ENCODE measurements at places on chromosomes 12 and 14.

DNA sequence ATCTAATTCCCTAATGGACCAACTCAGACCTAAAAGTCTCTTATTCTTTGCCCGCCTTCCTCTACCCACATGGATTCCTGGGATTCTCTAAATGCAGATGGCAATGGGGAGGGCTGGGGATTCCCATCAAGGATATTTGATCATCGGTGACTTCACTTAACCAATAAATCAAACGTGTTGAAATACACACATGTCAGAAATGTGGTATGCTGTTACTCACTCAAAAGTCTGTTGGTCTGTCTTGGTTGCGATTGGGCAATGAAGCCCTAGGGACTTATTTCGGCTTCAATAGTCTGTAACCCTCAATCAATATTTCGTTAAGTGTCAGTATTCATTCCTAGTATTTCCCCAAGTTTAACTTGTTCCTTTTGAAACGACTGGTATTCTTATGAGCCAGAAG lies 117.2 kb upstream of the DIO3 start:
- no peak for DNase-seq

GRCh38 chr12:8156416-8156815 lies 399 bp upstream of the ZNF705A start:
- DNase-seq = no peak

DNA sequence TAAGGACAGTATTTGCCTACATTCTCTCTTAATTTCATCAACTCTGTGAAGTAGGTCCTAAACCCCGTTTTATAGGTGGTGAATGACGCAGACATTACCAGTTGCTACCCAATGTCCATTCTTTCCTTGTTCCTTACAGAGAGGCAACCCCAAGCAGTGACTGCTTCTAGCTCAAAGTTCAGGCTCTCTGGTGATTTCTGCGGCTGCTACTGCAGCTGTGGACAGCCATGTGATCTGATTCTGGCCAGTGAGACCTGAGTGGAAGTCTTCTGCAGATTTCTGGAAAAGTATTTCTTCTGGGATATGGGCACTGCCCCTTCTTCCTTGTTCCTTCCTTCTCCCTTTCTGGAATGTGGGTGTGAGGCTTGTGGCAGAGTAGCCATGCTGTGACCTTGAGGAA lies 82.9 kb downstream of the ARF6 start:
- no peak for DNase-seq

DNA sequence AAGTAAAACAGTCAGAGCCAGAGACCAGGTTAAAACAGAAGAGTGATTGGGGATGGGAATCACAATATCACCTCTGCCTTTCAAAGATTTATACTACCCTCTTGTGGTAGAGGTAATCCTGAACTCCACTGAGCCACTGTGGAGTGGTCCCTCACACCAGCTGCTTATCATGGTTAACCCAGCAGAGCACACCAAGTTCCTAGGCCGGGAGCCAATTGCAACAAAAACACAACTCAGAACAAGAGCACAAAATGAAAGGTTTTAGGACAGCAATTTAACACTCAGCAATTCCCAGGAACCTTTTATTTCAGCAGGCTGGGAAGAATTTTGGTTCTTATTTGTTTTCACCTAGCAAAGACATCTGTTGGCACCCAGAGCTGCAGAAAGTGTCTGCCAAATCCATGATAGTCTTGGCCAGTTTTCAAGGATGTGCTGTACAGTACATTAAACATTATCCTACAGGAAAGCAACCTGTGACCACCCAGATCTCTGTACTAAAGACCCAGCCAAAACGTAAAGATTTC lies 220.5 kb upstream of the ATXN7L3B start:
- DNase-seq = peak; percentile 47

- no peak for DNase-seq
Measured at GRCh38 chr14:31677630-31678029, 116.4 kb downstream of the NUBPL start.

GRCh38 chr12:3441435-3441834 lies 49.6 kb upstream of the PRMT8 start:
- DNase-seq = no peak

DNA sequence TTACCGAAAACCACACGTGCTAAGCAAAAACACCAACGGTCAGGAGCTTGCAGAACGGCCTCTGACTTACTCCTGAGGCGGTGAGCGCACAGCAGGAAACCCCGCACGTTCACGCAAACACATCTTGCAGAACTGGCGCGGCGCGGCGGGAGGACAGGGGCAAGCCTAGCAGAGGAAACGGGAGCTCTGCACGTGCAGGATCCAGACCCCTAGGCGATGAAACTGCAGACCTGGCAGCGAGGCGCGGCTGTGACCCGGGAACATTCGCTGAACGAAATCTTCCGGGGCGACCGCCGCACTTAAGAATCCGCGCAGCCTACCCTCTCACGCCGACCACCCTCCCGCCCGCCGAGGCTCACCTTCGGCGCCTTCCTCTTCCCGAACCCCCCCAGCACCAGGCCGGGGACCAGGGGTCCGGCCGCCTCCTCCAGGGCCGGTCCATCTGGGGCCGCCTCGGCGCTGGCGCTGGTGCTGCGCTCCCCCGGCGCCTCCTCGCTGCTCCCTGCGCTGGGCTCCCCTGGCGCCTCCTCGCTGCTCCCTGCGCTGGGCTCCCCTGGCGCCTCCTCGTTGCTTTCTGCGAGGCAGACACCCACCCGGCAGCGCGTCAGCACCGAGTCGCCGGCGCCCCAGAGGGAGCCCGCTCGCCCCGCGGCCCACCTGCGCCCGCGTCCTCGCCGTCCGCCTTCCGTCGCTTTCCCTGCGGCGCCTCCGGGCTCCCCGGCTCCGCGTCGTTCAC lies 615 bp downstream of the DDX51 start:
- no peak for DNase-seq

GRCh38 chr14:61520576-61520975 lies 174.7 kb upstream of the HIF1A start:
- DNase-seq = no peak

DNA sequence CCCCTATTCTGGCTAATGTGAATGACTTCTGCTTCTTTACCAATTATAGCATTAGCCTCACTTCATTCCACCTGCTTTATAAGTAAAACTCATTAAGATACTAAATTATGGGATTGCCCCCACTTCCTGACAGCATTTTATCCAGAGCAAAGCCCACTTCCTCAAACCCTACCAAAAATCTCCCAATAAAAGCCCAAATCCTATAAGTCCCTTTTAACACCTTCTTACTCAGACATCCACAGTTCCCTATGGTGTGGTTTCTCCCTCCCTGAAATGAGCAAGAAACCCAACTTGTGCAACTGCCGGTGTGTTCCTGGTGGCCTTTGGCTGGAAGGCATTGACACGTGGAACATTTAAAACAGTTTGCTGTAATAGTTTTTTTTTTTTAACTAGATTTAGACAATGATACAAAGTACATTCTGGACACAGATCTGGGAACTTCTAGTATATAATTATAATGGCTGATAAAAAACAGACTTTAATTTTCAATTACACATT lies 53.1 kb downstream of the BRMS1L start:
- no peak for DNase-seq

- no peak for DNase-seq
Measured at GRCh38 chr12:21618566-21618965, 13.9 kb upstream of the GYS2 start.

GRCh38 chr12:66571361-66571915 lies 107.4 kb downstream of the GRIP1 start:
- DNase-seq = no peak
